Brain microvascular endothelial cell (primary cell): ENCODE measurements at places on chromosomes 3 and 15.

DNA sequence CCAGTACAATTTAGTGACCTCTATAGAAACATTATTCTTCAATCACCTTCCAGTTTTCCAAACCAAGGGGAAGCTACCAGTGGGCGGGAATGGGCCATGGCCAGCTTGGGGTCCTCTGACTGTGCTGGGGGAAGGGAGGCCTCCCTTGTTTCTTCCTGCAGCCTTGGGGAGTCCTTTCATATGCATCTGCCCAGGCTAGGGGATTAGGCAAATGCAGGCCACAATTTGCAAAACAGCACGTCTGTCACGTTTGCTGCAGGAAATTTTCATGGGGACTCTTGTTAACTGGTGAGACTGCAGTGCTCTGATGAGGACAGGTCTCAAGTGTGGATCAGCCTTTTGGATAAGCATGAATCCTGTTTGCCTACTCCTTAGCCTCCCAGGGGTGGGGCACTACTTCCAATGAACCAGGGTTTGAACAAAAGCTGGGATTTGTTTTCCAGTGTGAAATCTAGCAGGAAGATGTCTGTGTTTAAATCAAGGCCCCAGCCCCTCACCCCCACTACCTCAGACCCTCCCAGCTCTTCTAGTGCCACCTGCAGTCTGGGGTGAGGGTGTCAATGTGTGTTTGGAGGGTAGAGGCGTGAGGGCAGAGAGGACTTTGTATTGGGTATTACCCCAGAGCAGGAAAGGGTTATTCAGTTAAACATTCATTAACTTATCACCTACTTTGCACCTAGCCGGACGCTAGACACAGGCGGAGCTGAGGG, 219.9 kb downstream of the OPA1 start:
- no peak for DNase-seq

- DNase-seq: no peak
Observed at GRCh38 chr3:132290833-132291232, 26.4 kb upstream of the ACP3 start.

GRCh38 chr3:129314386-129315222, 35.9 kb downstream of the HMCES start:
- DNase-seq: peak; percentile 79

- DNase-seq: no peak
Observed at GRCh38 chr15:28895146-28895545, 9.4 kb downstream of the APBA2 start.

DNA sequence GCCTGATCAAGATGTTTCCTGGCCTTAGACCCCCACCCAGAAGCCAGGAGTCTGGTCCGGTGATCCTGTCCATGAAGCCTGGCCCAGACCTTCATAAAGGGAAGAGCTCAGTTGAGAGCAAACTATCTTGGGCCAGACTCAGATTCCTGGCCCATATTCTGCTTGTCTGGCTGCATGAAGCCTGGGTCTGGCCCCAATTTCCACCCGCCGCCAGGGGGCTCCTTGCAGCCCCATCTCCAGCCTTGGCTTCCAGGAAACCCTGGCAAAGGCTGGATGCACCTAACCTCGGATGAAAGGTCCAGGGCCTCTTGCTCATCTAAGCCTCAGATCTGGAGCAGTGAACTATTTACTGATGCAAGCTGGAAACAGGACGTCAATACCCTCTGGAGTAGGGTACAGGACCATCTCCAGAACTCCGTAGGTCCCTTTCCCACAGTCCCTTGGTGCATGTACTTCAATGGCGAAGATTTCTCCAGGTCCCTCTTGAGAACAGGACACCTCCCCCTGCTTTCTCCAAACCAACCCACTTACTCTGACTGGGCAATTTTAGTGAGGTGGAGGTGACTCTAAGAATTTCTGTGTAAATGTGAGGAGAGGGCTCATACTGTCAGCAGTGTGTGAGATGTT, 5.6 kb downstream of the FOXL2 start:
- DNase-seq: no peak

DNA sequence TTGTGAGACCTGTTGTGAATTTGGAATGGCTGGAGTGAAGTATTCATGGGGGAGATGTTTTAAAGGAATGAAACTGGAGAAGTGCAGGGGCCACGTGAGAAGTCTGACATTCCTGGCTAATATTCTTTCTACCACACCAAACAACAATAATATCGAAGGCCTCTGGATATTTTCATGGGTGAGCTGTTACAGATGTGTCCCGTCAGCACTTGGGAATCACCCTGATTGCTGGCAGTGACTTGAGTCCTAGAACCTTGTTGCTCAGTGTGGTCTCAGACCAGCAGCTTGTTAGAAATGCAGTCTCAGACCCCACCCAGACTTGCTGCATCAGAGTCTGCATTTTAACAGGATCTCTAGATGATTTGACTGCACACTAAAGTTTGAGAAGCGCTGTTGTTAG, 113.8 kb downstream of the ITPR1 start:
- no peak for DNase-seq

GRCh38 chr15:70636540-70637165, 126.7 kb downstream of the UACA start:
- no peak for DNase-seq

DNA sequence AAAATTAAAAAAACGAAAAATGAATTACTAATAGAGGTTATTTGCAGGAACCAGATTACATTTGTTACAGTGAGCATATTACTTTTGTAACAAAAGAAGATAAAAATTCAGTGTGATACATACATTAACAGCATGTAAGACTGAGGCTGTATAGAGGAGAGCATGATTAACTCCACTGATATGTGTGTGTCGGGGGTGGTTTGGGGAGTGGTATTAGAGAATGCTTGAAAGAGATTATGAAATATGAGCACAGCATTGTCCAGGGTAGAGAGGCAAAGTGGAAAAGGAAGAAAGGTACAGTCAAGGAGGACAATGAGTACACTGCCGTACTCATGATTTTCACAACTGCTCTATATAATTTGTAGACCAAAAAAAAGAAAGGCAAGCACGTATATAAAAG, 62.9 kb upstream of the LRRFIP2 start:
- peak; percentile 43 for DNase-seq

- no peak for DNase-seq
Observed at GRCh38 chr15:48498828-48499227, 146.7 kb downstream of the FBN1 start.
